SK-N-SH (cell line): ENCODE measurements at places on chromosomes 12 and 14. TPM values are rescaled to one million over a fixed set of nuclear protein-coding genes. Genes with fewer than 3 reads are reported as not detected.
A peak's percentile ranks its signal among the peaks of the same experiment; 100 is the strongest.

GRCh38 chr12:118980407-118981014, 830 bp upstream of the SRRM4 start:
- peak; percentile 70 for DNase-seq

TBC1D30 gene
- polyA plus RNA-seq, result 0.23 and 0.29 TPM in 2 replicates

DNA sequence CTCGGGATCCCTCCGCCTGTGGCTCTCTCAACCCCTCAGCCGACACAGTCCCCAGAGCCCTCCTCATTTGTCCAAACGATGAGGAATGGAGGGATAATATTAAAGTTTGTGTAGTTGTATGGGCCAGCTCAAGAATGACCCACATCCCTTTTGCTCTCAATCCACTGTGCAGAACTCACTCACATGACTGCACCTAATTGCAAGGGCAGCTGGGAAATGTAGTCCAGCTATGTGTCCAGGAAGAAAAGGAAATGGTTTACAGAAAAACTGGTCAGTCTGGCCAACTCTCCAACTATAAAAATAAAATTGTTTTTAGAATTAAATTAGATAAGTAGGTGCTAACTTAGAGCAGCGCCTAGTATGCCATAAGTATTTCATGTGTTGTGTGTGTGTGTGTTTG, 66.6 kb downstream of the GALNT8 start:
- no peak for DNase-seq

GRCh38 chr12:31029916-31030562, 43.6 kb upstream of the DDX11 start:
- no peak for DNase-seq

NR1H4 gene
- not detected in 2 replicates for polyA plus RNA-seq

DNA sequence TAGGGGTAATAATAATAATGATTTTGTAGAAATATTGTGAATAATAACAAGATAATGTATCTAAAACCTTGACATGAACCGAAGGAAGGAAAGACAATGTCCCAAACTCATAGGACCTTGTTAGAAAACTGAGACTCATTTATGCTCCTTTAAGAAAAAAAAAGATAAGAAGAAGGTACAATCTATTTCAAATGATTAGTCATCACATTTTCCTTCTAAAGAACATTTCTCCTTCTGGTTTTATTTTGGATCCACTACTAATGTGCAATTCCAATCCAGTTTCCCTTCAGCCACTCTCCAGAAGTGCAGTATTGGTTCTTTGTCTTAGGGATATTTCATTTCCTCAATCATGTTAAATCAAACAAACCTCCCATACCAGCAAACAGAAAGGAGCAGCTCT, 526.7 kb downstream of the FUT8 start:
- DNase-seq, result no peak

DNA sequence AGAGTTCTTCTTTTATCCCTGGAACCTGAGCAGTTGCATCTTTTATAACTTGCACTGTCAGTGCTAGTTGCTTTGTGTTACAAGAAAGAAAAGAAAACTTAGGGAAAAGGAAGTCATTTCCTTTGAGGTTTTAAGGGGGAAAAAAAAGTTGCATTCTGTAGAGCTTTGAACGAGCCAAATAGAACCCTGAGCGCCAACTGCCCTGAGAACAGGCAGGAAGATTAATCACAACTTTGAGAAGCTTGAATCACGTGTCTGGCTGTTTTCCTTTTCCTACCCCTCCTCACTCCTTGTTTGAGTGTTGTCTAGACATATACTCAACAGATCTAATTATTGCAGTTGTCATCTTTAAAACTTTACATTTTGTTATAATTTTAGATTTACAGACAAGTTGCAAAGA, 12.5 kb downstream of the PCNX1 start:
- DNase-seq, result no peak

DNA sequence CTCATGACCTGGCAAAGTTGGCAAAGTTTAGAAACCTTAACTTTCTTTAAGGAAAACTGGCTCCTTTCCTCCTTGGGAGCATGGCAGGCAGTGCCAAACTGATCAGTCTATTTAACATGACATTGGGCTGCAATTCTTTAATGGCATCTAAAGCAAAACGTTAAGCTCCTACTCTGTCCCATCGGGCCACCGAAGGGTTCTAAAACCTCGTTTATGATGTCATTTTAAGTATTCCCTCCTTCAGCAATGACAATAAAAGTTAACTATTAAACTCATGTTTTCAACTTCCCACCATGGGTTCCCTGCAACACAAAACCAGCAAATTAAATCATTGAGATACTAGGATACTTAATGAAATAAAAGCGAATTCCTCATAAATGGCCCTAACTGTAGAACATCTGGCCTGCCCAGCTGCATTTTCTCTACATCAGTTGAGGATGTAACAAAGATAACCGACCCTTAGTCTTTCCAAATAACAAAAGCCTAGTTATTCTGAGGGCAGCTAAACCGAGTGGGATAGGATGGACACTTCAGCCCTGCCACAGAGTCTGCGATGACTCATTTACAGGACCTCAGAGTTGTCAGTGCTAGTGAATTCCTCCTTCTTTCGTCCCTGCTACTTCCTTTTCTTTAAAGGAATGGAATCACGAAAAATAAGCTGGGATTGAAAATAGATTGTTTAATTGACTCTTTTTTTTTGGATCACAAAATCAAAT, 34.5 kb upstream of the RIC8B start:
- DNase-seq, result no peak

DNA sequence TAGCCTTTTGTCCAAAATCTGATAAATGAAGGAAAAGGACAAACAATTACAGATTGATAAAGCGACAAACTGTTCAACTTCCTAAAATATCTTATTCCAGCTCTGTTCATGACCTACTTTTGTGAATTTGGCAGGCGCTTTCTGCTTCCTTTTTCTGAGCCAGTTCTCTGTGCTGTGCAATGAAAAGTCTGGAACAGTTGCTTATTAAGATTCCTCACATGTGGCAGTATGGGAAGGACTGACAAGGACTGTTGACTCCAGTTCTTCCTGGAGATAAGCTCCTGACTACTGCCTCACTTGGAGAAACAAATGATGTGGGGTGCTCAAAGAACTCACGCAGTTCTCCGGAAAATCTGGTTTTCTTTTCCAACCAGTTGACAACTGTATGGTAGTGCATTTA, 58.3 kb upstream of the ANP32D start:
- DNase-seq, result no peak

DNA sequence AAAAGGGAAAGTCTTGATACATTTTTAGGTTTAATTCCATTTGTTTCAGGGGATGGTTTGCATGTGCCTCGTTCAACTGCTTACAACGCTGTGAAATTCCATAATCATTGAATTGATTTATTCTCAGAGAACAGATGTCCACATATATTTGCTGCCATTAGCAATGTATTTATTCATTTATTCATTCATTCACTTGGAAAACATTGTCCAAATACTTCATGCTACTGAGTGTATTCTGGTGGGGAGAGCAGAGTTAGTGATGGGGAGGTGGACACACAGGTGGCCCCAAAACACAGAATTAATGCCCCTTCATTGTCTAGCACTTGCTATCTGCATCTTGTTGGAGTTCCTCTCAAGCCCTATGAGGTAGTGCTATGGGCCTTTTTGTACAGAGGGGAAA, 141.2 kb upstream of the PARP11 start:
- no peak for DNase-seq

DNA sequence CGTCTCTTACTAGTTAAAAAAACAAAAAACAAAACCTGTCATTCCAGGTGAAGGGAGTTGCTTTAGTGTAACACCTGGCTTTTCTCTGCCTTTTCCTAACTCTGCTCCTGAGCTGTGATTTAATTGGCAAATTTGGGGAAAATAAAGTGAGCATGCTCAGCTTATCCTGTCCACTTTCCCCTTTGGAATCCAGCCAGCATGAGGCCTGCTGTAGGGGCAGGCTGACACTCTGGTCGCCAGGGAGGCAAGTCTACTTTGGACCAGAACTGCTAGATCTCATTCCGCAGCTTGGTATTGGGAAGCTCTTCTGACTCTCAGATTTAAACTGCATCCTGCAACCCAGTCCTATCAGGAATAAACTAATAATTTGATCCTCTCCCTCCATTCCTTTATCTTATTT, 30.1 kb downstream of the CDKN1B start:
- no peak for DNase-seq

DNA sequence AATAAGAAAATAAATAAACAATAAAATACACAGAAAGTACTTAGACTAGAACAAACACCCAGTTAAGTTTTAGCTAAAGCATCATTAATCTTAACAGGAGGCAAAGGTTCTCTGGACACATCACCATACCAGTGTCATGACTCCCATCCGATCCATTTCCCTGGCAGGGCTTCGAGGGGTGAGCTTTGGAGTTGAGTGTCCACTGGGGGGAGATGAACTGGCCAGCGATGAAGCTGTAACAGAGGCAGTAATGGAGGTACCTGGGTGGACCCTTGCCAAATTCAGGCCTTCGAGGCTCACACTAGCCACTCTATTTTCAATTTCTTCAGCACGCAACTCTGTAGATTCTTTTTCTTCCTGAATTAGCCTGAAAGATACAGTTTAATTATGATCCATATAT, 269.5 kb downstream of the ACSS3 start:
- no peak for DNase-seq

SLC5A8 gene
- polyA plus RNA-seq, result not detected in 2 replicates

DNA sequence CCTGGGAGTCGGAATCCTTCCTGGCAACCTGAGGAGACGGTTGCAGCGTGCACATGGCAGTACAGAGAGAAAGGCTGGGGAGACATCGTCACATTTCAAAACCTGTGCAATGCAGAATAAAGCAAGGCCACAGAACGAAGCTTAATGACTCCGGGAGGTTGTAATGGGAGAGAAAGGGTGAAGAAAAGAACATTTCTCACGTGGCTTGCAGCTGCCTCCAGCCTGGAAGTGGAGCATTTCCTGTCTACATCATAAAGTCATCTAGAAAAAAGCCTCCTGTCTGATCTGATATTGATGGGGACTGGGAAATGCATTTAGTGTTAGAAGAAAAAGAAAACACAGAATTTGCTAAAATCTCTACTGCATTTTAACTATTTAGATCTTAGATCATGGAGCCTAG, 209.3 kb downstream of the TMEM132C start:
- no peak for DNase-seq

TMEM253 gene
- polyA plus RNA-seq, result 0.82 and 0.94 TPM in 2 replicates

VDR gene
- polyA plus RNA-seq, result 0.29 and 0.33 TPM in 2 replicates

DNA sequence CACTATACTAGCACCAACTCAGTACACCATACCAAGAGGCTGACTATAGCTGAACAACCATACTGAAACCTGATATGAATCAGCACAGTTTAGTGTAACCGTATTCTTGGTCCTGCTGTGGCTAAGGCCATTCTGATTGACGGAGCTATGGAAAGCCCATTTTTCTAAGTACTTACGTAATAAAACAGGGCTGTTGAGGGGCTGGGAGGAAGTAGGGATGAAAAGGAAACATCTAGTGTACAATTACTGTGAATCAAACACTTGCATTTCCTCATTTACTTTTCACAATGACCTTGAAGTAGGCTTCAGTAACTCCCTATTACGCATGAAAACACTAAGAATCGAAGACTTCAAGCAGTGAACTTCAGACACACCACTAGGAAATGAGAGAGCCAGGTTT, 198.2 kb downstream of the BTG1 start:
- no peak for DNase-seq

- DNase-seq, result no peak
Measured at GRCh38 chr12:110776410-110776809, 33.7 kb upstream of the PPP1CC start.

DNA sequence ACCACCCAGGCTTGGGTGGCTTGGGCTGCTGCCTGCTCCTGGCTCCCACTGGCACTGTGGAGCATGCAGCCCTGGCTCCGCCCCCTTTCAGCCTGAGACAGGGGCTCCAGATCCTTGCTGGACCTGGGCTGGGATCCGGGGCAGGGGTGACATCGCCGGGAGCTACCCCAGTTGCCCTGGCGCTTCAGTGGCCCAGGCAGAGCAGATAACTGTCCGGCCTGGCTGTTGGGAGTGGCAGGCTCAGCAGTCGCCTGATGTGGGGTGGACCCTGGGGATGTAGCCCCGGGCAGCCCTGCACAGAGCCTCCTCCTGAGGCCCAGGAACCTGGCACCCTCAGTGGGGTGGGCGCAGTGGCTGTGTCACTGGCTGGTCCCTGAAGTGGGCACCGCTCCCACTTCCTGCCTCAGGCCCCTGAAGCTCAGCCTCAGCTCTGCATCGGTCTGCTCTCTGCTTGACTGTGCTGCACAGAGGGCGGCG, 57.9 kb downstream of the FUT8 start:
- peak; percentile 49 for DNase-seq

- no peak for DNase-seq
Measured at GRCh38 chr12:87687362-87687761, 341.8 kb downstream of the C12orf50 start.

DNA sequence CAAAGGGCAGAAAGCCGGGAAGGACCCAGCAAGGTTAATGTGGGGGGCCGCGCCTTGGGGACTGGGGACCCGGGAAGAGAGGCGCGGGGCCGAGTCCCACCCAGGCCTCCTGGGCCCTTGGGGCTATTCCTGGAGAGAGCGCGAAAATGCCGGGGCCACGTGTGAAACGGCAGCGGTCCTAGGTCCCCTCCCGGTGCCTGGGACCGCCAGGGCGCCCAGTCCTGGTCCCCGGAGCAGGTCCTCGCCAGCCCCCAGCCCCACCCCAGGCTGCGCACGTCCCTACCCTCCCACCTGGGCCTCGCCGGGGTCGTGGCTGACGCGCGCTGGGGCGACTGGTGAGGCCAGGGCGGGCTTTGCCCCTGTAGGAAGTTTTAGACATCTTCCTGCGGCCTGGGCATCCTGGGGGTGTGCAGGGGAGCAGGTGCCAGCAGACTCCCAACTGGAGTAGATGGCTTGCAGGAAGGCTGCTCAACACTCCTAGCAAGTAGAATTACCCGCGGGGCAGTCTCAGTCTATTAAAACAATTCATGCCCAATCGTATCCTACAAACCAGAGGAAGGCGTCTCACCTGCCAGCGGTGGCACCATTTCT, 708 bp downstream of the FAR2 start:
- no peak for DNase-seq

DNA sequence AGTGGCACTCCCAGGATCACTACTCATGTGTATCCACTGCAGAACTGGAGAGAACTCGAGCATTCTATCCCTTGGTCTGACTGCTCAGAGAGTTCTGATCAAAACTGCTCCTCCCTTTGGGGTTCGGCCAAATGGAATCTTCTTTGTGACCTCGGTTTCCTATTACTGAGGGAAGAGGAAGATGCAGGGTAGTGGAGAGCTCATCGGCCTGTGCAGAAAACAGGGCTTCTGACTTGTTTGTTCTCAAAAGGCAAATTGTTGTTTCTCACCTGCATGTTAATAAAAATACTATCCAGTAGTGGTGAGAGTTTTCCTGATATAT, 17.1 kb upstream of the AKAP6 start:
- no peak for DNase-seq

GRCh38 chr14:97390096-97390724, 593.0 kb downstream of the VRK1 start:
- DNase-seq, result no peak

DNA sequence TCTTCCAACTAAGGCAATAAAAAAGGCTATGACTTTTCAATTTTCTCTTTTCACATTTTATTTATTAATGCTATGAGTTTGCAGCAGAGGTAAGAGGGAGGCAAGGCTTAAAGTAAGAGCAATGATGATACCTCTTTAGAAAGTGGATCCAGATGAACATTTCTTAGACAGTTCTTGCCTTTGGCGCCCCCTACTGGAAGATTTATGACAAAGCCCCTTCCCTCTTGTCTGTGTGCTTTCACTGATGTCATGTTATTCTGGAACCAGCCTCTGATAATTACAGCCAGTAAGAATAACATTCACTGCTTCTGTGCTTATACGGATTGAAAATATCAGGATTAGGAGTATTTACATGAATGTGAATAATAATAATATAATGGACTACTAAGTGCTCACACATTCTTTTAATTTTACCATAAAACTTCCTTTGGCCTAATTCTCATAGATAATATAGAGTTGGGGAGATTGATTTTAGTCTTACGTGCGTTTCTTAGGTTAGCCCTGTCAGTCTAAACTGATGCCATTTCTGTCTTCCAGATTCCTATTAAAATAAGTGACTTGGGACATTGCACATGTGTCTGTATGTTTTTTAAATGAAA, 1929.9 kb upstream of the SEL1L start:
- DNase-seq, result peak; percentile 7
